Fibroblast of mammary gland (primary cell): ENCODE measurements at places on chromosomes 2 and 18.
A peak's percentile ranks its signal among the peaks of the same experiment; 100 is the strongest.

- no peak for DNase-seq
Observed at GRCh38 chr2:25251422-25252273, 83.3 kb upstream of the POMC start.

GRCh38 chr2:43049836-43050801 lies 176.3 kb downstream of the ZFP36L2 start:
- DNase-seq, result no peak

DNA sequence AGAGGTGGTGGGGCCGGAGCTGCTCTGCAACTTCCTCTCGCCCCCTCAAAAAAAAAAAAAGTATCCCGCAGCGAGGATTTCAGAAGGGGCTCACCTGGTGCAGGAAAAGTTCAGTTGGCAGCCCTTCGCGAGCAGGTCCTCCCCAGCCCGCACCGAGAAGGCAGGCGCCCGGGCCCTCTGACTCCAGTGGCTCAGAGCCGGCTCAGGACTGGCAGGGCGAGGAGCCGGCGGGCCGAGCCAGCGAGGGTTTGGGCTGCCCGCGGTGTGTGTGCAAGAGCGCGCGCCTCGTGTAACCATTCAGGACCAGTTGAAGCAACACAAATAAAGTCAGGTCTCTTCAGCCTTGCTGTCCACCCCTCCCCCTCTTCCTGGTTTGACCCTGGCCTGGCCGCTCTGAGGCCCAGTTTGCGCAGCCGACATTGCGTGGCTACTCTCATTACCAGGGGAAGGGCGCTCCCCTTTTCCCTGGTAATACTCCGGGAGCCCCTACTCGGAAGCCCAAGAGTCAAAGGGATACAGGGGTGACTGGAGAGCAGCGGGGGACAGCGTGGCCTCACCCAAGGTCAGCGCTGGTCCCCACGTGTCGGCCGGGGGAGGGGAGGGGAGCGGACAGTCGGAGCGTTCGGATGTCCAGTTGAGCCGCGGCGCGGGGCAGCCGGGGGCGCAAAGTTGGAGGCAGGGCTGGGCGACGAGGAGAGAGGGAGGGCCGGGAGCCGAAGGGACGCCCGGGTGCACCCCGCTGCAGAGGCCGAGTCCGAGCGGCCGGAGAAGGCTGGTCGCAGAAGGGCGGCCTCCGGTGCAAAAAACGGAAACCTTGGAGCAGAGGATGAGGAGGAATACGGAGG lies 12.3 kb downstream of the EN1 start:
- no peak for DNase-seq

- no peak for DNase-seq
Observed at GRCh38 chr2:179990676-179991317, 16.3 kb downstream of the CWC22 start.

DNA sequence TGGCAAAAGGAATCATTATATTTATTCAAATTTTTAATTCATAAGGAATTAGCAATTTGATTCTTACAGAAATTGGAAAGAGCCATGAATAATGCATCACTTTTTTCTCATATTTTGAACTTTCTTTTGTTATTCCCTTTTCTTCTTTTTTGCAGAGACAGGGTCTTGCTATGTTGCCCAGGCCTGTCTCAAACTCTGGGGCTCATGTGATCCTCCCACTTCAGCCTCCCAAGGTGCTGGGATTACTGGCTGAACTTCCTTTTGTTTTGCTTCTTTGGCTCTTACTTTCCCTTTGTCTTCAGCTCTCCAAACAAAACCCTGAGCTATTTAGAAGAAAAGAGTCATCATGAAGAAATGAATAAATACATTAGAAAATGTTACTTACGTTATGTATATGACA lies 30.8 kb downstream of the CDKL4 start:
- no peak for DNase-seq

DNA sequence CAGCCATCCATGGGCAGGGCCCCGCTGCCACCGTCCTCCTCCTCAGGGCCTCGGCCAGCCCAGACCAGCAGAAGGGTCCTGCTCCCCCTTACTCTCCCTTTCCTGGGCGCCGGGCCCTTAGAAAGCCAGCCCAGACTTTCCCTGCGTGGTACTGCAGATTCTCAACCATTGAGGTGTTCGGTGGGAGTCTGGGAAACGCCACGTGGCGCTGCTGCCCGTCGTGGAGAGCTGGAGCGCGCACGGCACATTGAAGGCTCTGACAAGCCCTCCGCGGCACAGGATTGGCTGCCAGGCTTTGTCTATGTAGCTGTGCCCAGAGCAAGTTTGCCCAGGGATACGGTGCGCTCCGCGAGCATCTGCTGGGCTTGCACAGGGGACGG lies 10.4 kb upstream of the KLHL30 start:
- peak; percentile 16 for DNase-seq

- no peak for DNase-seq
Observed at GRCh38 chr2:67684991-67685390, 287.9 kb downstream of the ETAA1 start.

DNA sequence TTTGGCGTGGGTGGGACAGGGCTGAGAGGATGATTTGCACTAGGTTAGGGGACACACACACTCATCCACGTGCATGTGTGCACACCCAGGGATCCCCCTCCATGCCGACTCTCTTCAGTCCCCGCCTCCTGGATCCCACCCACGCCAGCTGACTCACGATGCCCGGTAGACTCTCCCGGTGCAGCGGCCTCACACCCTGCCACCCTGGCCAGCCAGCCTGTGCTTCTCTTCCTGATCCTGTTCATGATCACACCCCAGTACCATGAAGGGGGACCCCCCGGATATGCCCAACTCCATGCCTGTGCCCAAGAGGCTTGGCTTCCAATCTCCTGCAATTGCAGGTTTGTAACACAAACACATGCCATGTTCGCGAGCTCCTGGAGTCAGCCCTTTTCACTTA lies 157.8 kb upstream of the HDAC4 start:
- no peak for DNase-seq

GRCh38 chr2:226638576-226638975 lies 161.0 kb downstream of the IRS1 start:
- DNase-seq, result no peak

DNA sequence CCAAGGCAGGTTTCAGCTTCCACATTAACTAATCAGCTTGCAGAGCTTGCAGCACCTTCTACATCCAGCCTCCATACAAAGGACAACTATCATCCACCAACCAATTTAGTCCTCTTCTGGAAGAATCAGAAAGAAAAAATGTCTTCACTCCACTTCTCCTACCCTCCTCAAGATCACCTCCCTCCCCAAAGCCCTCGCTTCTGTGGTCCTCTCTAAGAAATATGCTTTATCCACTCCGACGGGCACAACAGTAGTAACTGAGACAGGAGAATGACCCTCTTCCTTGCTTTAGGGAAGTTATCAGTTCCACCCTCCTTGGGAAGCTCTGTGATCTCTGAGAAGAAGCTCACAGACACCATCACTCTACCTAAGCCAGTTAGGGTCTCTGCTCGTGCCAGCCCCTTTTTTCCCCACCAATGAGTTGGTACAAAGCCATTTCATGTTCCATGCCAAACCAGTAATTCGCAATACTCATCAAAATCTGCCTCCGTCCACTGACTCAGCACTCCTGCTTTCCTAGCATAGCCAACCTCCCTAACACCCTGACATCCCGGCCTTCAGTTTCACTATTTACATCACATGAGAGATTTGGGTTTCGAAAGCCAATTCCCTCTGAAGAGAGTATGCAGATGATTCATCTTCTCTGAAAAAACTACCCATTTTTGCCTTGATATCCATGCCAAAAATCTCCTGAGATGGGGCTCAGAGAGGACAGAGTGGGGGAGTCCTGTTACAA lies 114.1 kb upstream of the PKDCC start:
- peak; percentile 98 for DNase-seq

DNA sequence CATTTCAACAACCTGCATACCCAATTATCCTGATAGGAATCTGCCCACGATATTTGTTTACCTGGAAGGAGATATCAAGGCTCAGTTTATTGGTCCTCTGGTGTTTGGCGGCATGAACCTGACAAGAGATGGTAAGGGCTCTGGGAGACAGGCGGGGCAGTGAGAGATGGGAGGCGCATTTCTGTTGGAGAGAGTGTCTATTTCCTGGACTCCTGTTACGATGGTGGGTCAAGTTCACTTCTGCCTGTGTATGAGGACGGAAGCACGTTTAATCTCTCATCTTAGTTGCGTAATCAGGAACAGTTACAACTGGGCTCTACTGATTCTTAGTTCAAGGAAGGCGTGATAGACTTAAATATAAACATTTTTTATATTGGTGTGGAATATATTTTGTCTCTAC lies 8.9 kb downstream of the PDCL3 start:
- DNase-seq, result no peak

DNA sequence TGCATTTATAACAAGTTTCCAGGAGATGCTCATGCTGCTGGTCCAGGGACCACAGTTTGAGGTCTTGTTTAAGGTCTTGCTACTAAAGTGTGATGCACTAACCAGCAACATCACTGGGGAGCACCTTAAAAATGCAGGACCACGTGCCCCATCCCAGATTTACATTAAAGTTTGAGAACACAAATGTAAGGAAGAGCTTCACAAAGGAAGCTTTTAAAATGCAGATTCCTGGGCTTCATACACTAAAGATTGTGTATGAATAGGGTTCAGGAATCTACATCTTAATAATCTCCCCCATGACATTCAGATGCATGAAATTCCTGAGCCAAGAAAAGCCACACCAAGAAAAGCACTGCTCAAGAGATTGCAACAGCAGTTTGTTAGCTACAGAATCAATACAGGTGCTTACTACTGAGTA lies 235.3 kb upstream of the TANK start:
- DNase-seq, result no peak

DNA sequence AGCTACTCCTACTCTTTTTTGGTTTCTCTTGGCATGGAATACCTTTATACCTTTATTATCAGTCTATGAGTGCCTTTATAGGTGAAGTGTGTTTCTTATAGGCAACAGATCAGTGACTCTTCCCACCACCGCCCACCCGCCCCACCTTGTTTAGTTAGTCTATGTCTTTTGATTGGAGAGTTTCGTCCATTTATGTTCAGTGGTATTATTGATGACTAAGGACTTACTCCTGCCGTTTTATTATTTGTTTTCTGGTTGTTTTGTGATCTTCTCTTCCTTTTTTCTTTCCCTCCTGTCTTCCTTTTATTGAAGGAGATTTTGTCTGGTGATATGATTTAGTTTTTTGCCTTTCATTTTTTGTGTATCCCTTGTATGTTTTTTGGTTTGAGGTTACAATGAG lies 179.5 kb downstream of the GULP1 start:
- no peak for DNase-seq

DNA sequence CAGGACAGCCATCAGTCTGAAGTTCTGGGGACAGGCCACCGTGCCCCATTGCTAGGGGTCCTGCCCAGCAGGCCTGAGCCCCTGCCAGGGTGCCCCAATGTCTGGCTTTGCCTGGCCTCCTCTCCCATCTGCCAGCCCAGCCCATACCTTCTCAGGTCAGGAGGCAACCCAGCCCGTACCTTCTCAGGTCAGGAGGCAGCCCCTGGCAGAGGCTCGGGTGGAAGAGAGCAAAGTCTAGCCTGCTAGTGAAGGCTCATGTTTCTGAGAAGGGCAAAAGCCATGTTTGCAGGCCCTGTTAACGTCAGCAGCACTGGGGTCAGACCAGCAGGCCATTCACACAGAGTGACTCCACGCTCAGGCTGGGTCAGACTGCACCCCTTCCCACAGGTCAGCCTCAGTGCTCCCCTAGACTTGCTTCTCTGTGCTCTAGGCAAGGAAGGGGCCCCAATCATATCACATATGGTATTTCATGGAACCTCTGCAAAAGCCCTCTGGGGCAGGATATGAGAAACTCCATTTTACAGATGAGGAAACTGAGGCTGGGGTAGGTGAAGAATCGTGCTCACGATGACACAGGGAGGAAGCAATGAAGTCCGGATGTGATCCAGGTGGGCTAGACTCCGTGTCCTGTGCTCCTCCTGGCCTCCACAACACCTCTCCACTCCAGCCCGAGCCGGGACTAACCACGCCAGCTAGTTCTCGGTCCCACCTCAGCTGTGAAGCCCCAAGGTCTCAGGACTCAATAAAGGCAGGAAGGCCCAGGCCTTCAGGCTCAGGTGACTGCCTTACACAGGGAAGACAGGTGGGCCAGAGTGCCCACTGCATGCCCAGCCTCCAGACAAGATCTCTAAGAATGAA lies 9.5 kb downstream of the SDC1 start:
- DNase-seq, result no peak

- DNase-seq, result no peak
Observed at GRCh38 chr2:215896921-215897320, 116.4 kb downstream of the MREG start.

DNA sequence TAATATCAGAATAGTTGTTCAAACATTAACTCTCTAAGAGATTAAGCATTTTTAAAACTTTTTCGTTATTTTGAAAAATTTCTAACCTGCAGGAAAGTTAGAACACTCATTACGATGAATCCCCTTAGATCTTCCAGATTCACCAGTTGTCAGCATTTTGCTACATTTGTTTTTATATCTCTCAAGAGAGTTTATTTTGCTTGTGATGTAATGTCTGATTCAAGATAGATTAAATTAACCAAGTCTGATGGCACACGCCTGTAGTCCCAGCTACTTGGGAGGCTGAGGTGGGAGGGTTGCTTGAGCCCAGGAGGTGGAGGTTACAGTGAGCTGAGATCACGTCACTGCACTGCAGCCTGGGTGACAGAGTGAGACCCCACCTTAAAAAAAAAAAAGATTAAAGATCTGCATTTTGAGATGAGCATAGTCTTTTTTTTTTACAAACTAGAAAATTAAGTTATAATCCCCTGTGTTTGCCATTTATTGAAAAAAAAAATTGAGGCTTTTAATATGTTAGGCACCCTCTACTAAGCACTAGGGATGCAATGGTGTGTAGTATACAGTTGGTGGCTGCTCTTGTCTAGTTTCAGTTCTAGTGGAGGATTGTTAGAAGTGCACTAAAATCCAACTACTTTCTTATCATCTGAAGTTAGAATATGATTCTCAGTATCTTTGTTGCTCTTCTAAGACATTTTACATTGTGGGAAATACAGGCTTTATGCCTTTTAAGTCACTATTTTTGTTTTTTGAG lies 20.9 kb downstream of the RAB10 start:
- DNase-seq, result peak; percentile 30
